ENCODE measurements at places on chromosomes 1 and 21. TPM values are rescaled to one million over a fixed set of nuclear protein-coding genes. Genes with fewer than 3 reads are reported as not detected.

The AGL gene
- 119 TPM for total RNA-seq

The TNFAIP8L2 gene
- 3.1 TPM for total RNA-seq

The PRKCZ gene
- 0.16 TPM for total RNA-seq

DNA sequence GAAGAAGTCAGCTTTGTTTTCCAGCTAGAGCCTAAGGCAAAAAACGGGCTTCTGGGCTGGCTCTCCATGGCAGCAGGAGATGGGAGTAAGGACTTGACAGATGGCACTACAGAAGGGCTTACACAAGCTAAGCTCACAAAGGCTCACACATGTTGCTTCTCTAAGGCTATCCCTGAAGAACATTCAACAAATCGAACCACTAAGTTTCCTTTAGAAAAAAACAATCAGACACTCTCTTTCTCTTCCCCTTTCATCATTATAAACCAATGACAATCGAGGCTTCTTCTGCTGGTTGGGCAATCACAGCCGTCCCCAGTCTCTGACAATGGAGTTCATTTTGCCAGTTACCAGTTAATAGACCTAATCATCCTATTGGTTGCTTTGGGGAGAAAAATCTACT lies 40.5 kb downstream of the TRIT1 start:
- DNase-seq: no peak
- peaks cover 2% of the 10 kb centered on the region for H3K36me3 ChIP-seq
- H3K27ac ChIP-seq: no peak overlapping the region
- H3K4me3 ChIP-seq: no peak overlapping the region
- no peaks in the 10 kb centered on the region for H3K27me3 ChIP-seq

The PROX1 gene
- total RNA-seq: 5.4 TPM

DNA sequence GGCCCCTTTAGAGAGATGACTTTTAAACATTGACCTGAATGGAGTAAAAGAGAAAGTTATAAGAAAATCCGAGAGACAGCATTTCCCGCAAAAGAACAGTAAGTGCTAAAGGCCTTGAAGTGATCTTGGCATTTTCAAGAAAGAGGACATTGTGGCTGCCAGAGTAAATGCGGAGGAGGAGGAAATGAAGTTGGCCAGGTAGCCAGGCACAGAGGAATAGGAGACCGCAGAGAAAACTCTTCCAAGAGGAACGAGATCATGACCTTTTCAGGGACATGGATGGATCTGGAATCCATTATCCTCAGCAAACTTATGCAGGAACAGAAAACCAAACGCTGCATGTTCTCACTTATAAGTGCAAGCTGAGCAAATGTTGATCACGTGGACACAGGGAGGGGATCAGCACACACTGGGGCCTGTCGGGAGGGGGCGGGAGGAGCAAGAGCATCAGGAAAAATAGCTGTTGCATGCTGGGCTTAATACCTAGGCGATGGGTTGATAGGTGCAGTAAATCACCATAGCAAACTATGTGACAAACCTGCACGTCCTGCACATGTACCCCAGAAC lies 49.7 kb downstream of the EEIG2 start:
- H3K4me1 ChIP-seq: no peaks in the 10 kb centered on the region
- H3K27ac ChIP-seq: no peak overlapping the region
- no peaks in the 10 kb centered on the region for H3K36me3 ChIP-seq

The MTOR gene
- 44.1 TPM for total RNA-seq

DNA sequence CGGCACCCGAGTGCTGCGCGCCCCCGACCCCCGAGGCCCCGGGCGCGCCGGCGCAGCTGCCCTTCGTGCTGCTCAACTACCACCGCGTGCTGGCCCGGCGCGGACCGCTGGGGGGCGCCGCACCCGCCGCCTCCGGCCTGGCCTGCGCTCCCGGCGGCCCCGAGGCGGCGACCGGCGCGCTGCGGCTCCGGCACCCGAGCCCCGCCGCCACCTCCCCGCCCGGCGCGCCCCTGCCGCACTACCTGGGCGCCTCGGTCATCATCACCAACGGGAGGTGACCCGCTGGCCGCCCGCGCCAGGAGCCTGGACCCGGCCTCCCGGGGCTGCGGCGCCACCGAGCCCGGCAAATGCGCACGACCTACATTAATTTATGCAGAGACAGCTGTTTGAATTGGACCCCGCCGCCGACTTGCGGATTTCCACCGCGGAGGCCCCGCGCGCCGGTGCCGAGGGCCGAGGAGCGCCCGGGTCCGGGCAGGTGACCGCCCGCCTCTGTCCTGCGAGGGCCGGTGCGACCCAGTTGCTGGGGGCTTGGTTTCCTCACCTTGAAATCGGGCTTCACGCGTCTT lies 49.0 kb downstream of the SIM2 start:
- H3K27ac ChIP-seq: no peak overlapping the region
- peak overlapping the region; percentile 30 for H3K4me3 ChIP-seq
- H3K4me1 ChIP-seq: peaks cover 9% of the 10 kb centered on the region
- H3K36me3 ChIP-seq: no peaks in the 10 kb centered on the region
- H3K27me3 ChIP-seq: no peaks in the 10 kb centered on the region

The PRRX1 gene
- 35.3 TPM for total RNA-seq

The SFN gene
- not detected for total RNA-seq

The KRTAP21-2 gene
- not detected for total RNA-seq

DNA sequence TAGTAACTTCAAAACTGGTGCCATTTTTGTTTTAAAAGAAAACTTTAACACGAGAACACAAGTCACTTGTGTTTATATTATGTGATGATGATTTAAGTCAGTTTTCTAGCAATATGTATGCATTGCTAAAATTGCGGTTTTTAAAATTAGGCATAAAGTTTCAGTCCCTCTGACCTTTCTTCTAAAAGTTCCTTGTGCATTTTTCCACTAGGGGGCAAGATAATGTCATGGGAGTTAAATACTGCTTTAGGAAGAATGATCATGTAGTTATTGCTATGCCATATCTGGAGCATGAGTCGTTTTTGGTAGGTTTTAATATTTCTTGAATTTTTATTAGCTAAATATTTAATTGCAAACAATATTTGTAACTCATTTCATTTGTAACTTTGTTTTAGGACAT lies 10.7 kb downstream of the CDC7 start:
- no peaks in the 10 kb centered on the region for H3K36me3 ChIP-seq
- no peak overlapping the region for H3K27ac ChIP-seq
- H3K27me3 ChIP-seq: no peaks in the 10 kb centered on the region

The CYP2J2 gene
- total RNA-seq: 2.6 TPM

DNA sequence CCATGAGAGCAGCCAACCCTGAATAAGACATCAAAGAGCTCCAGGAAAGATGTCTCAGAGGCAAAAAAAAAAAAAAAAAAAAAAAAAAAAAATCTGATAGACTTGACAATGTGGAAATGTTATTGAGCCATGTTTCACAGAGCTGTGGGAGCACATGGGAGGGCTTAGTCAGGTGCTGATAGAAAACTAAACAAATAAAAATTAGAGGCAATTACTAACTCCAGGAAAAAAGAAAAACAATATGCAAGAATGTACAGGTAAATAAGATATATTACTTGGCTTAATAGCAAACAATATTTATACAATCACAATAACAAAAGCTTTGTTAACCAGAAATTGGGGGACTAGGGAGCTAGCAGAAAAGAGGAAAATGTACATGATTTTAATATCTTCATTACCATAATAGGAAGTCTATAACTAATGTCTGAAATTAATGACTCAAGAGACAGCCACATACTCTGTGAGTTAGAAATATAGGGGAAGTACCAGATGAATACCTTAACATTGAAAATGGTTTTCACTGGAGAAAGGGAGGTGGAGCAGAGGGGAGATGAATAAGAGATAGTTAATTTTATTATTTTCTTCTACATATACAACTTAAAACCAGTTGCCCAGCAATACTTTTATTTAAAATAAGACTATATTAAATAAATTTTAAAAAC lies 16.9 kb upstream of the RGS16 start:
- DNase-seq: no peak
- no peaks in the 10 kb centered on the region for H3K36me3 ChIP-seq

- H3K27me3 ChIP-seq: no peaks in the 10 kb centered on the region
- no peaks in the 10 kb centered on the region for H3K4me1 ChIP-seq
- H3K4me3 ChIP-seq: no peak overlapping the region
- no peaks in the 10 kb centered on the region for H3K36me3 ChIP-seq
- DNase-seq: no peak
Measured at GRCh38 chr1:175360016-175360415, 167.4 kb upstream of the KIAA0040 start.

GRCh38 chr1:97640677-97641076 lies 280.2 kb downstream of the DPYD start:
- DNase-seq: no peak
- no peaks in the 10 kb centered on the region for H3K27me3 ChIP-seq
- no peaks in the 10 kb centered on the region for H3K36me3 ChIP-seq
- no peaks in the 10 kb centered on the region for H3K4me1 ChIP-seq
- no peak overlapping the region for H3K27ac ChIP-seq
- no peak overlapping the region for H3K4me3 ChIP-seq

The OR10Z1 gene
- not detected for total RNA-seq

The RAB3B gene
- 0.02 TPM for total RNA-seq

DNA sequence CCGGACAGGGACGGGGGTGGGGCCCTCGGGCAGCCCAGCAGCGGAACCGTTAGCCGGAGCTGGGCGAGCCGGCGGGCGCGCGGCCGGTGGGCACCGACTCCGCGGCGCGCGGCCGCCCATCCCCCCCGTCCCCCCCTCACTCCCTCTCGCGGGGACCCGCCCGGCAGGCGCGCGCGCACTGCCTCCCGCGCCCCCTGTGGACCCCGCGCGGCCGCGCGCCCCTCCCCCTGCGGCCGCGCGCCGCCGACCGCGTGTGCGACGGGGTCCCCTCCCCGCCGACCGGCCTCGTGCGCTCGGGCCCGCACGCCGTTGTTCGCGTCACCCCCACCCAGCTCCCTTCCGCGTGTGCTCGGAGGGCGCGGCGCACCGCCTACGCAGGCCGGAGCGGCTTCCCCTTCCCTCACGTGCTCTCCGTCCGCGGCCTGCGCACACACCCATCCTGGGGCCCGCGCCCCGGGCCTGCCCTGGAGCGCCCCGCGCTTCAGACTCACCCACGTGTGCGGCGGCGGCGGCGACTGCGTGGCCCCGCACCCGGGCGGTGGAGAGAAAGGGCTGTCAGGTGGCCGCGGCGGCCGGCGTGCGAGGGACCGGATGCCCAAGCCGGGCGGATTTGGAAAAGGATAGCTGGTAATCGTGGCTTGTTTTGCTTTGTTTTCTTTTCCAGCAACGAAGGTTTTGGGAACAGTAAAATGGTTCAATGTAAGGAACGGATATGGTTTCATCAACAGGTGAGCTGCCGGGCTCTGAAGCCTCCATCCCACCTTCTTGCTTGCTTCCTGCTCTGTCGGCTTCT lies 717 bp downstream of the YBX1 start:
- peaks cover 6% of the 10 kb centered on the region for H3K36me3 ChIP-seq
- peak; percentile 64 for DNase-seq
- peak overlapping the region; percentile 86 for H3K4me3 ChIP-seq
- H3K27me3 ChIP-seq: no peaks in the 10 kb centered on the region

DNA sequence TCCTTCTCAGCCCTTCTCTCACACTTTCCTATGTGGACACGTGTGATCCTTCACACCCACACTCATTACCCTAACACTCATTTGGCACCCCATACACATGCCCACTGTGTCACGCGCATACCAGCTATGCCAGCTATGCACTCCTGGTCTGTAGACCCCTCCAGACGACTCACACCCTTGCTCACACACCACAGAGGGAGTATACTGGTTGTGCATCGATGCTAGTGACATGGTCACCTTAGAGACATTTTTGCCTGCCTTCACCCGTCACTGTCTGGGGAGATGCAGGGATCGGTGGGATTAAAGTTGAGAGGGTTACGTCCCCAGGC lies 8.3 kb upstream of the PPM1J start:
- H3K27ac ChIP-seq: no peak overlapping the region
- H3K36me3 ChIP-seq: no peaks in the 10 kb centered on the region
- peaks cover 6% of the 10 kb centered on the region for H3K27me3 ChIP-seq
- no peak for DNase-seq
- H3K4me3 ChIP-seq: no peak overlapping the region

DNA sequence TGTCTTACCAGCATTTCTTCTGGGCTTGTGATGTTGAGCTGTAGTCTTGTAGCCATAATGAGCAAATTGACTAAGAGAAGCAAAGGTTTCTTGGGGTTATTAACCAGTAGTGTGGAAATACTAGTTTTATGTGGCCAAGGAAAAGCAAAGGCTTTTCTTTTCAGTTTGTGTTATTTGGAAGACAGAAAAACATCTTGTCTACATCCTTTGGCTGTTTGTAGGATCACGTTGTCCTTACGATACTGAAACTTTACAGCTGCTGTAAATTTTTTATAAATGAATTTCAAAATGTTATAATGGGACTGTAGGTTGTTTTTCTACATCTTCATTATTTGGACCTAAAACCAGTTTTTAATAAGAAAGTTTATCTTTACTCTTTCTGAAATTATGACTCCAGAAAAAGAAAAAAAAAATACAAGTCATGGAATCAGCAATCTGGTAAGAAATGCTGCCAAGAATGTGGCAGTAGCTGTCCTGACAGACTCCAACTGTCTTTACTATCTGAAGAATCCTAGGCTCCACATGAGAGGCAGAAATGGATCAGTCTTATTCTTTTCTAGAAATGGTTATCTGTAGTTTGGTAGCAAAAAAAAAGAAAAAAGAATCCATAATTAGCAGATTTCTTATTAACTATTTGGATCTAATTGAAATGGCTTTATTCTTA lies 41.6 kb upstream of the QSOX1 start:
- H3K4me3 ChIP-seq: no peak overlapping the region
- no peak for DNase-seq
- no peaks in the 10 kb centered on the region for H3K36me3 ChIP-seq
- H3K4me1 ChIP-seq: no peaks in the 10 kb centered on the region
- H3K27me3 ChIP-seq: no peaks in the 10 kb centered on the region
- H3K27ac ChIP-seq: no peak overlapping the region

- no peaks in the 10 kb centered on the region for H3K4me1 ChIP-seq
- H3K27me3 ChIP-seq: peaks cover 3% of the 10 kb centered on the region
- H3K4me3 ChIP-seq: no peak overlapping the region
- no peak overlapping the region for H3K27ac ChIP-seq
Measured at GRCh38 chr1:29485096-29485925, 249.0 kb downstream of the PTPRU start.

The ACTL8 gene
- not detected for total RNA-seq

The LDLRAD1 gene
- not detected for total RNA-seq

- no peaks in the 10 kb centered on the region for H3K27me3 ChIP-seq
- DNase-seq: no peak
- H3K27ac ChIP-seq: no peak overlapping the region
- H3K36me3 ChIP-seq: no peaks in the 10 kb centered on the region
- no peaks in the 10 kb centered on the region for H3K4me1 ChIP-seq
Measured at GRCh38 chr1:241074507-241074906, 282.5 kb downstream of the RGS7 start.

The S100B gene
- 1.3 TPM for total RNA-seq

- no peaks in the 10 kb centered on the region for H3K27me3 ChIP-seq
- H3K4me1 ChIP-seq: peaks cover 2% of the 10 kb centered on the region
- no peak for DNase-seq
- H3K4me3 ChIP-seq: no peak overlapping the region
Measured at GRCh38 chr1:94993931-94994645, 67.2 kb upstream of the CNN3 start.

The CLDN19 gene
- total RNA-seq: 0.20 TPM

The PADI3 gene
- not detected for total RNA-seq

The HMCN1 gene
- 2.6 TPM for total RNA-seq

DNA sequence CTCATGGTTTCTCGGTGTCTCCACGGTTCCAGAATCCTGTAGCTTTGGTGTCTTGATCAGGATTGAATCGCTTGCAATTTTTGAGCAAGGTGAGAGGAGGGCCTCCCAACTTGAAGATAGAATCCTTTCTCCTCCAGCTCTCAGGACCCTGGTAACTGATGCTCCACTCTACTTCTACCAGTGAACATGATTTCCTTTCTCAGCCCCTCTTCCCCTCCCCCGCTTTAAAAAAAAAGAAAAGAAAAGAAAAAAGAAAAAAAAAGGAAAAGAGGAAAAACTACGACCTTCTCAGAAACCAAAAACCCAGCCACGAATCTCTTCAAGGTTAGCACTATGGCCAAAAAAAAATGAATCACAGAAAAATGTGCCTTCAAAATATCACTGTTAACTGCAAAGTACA lies 1.2 kb downstream of the ARHGEF11 start:
- no peak for DNase-seq
- no peaks in the 10 kb centered on the region for H3K36me3 ChIP-seq
- no peak overlapping the region for H3K27ac ChIP-seq
- no peaks in the 10 kb centered on the region for H3K27me3 ChIP-seq

Measured in gastrocnemius medialis (tissue), 4 donors.